ENCODE measurements at places on chromosomes 12 and 14. TPM values are rescaled to one million over a fixed set of nuclear protein-coding genes. Genes with fewer than 3 reads are reported as not detected.

- no peaks in the 10 kb centered on the region for H3K4me1 ChIP-seq
- H3K4me3 ChIP-seq: no peak overlapping the region
- H3K27me3 ChIP-seq: peaks cover 8% of the 10 kb centered on the region
- H3K27ac ChIP-seq: no peak overlapping the region
- DNase-seq: no peak
Observed at GRCh38 chr14:100857923-100858837, 32.3 kb downstream of the MEG3 start.

DNA sequence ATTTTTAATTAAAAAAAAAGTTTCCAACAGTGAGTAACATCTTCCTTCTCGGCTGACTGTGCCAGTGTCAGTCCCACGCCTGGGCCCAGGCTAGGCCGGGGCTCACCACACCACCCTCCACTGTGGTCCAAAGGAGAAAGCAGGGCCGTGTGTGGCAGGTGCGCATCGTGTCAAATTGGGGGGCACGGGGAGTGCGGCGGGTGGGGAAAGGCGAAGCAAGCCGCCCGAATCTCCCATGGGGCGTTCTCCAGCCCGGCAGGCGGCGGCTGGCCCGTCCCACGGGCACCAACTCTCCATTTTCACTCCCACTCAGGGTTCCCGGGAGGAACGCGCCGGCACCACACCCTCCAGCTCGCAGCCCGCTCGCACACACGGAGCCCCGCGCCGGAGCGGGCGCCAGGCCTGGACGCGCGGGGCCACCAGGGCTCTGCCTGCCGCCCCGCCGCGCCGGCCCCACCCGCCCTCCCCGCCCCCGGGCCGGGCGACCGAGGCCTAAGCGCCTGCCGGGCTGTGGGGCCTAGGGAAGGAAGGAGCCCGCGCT, 604 bp downstream of the EEA1 start:
- no peaks in the 10 kb centered on the region for H3K27me3 ChIP-seq
- no peaks in the 10 kb centered on the region for H3K4me1 ChIP-seq
- H3K27ac ChIP-seq: peak overlapping the region; percentile 79
- H3K36me3 ChIP-seq: peaks cover 4% of the 10 kb centered on the region
- peak overlapping the region; percentile 93 for H3K4me3 ChIP-seq

DNA sequence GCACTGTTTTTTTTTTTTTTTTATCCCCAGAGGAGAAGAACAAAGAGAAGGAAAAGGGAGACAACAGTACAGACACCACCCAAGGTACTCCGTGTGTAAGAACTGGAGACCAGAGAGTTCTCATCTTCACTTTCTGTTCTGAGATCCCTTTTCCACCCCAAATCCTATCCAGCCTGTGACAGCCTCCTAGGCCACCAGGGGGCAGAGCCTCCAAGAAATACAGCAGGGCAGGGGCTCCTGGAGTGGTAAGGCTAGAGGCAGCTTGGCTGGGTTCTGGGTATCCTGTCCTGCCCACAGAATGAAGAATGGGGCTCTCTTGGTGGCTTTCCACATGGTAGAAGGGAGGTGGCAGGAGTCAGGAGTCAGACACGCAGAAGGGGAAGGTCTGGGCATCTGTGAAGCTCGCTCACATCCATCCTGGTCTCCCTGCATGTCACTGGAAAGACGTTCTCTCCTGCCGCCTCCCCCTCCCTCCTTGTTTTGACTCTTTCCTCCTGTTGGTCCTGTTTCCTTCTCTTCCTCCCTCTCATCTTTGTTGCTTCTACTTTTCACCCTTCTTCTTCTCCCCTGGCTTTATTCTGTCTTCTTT, 12.0 kb downstream of the CLSTN3 start:
- H3K4me3 ChIP-seq: no peak overlapping the region
- no peak overlapping the region for H3K27ac ChIP-seq
- H3K4me1 ChIP-seq: no peaks in the 10 kb centered on the region

- H3K27me3 ChIP-seq: no peaks in the 10 kb centered on the region
- DNase-seq: peak; percentile 25
- H3K36me3 ChIP-seq: peaks cover 54% of the 10 kb centered on the region
- peaks cover 4% of the 10 kb centered on the region for H3K4me1 ChIP-seq
Observed at GRCh38 chr14:100293497-100294212, 12.6 kb downstream of the SLC25A29 start.

GRCh38 chr14:81655423-81656314, 122.0 kb upstream of the SEL1L start:
- no peaks in the 10 kb centered on the region for H3K36me3 ChIP-seq
- no peak overlapping the region for H3K4me3 ChIP-seq
- H3K4me1 ChIP-seq: no peaks in the 10 kb centered on the region
- peak; percentile 53 for DNase-seq
- H3K27ac ChIP-seq: no peak overlapping the region

GRCh38 chr12:130827432-130827831, 11.6 kb downstream of the STX2 start:
- H3K4me3 ChIP-seq: no peak overlapping the region
- H3K4me1 ChIP-seq: peaks cover 7% of the 10 kb centered on the region
- peak; percentile 33 for DNase-seq

GRCh38 chr12:104865080-104865479, 93.0 kb downstream of the SLC41A2 start:
- no peak for DNase-seq
- H3K27ac ChIP-seq: no peak overlapping the region
- no peaks in the 10 kb centered on the region for H3K36me3 ChIP-seq
- no peaks in the 10 kb centered on the region for H3K4me1 ChIP-seq
- H3K4me3 ChIP-seq: no peak overlapping the region

- H3K4me3 ChIP-seq: no peak overlapping the region
- H3K36me3 ChIP-seq: no peaks in the 10 kb centered on the region
- no peaks in the 10 kb centered on the region for H3K27me3 ChIP-seq
- H3K4me1 ChIP-seq: no peaks in the 10 kb centered on the region
- H3K27ac ChIP-seq: no peak overlapping the region
Observed at GRCh38 chr12:26400627-26401026, 205.3 kb downstream of the SSPN start.

- H3K4me3 ChIP-seq: no peak overlapping the region
- H3K27me3 ChIP-seq: no peaks in the 10 kb centered on the region
- DNase-seq: no peak
Observed at GRCh38 chr12:112008918-112009317, 4.0 kb downstream of the TMEM116 start.

- H3K36me3 ChIP-seq: no peaks in the 10 kb centered on the region
- no peaks in the 10 kb centered on the region for H3K4me1 ChIP-seq
- no peak for DNase-seq
- H3K4me3 ChIP-seq: no peak overlapping the region
Observed at GRCh38 chr14:104090071-104090748, 4.7 kb downstream of the ASPG start.

- peaks cover 5% of the 10 kb centered on the region for H3K4me1 ChIP-seq
- peak; percentile 53 for DNase-seq
- no peaks in the 10 kb centered on the region for H3K27me3 ChIP-seq
- H3K4me3 ChIP-seq: peak overlapping the region; percentile 96
- H3K36me3 ChIP-seq: peaks cover 11% of the 10 kb centered on the region
- no peak overlapping the region for H3K27ac ChIP-seq
Observed at GRCh38 chr14:69153873-69154270, 953 bp upstream of the DCAF5 start.

- no peak overlapping the region for H3K4me3 ChIP-seq
- H3K36me3 ChIP-seq: no peaks in the 10 kb centered on the region
- H3K27ac ChIP-seq: no peak overlapping the region
Observed at GRCh38 chr12:129075460-129076208, 222.4 kb downstream of the GLT1D1 start.

DNA sequence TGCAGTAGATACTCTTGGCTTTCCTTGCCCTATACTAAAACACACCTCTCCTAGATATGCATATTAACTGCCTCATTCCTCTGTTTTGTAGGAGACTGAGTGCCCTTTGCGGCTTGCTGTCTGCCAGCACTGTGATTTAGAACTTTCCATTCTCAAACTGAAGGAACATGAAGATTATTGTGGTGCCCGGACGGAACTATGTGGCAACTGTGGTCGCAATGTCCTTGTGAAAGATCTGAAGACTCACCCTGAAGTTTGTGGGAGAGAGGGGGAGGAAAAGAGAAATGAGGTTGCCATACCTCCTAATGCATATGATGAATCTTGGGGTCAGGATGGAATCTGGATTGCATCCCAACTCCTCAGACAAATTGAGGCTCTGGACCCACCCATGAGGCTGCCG, 15.4 kb downstream of the TRAFD1 start:
- H3K4me1 ChIP-seq: no peaks in the 10 kb centered on the region
- peak; percentile 28 for DNase-seq
- no peak overlapping the region for H3K27ac ChIP-seq
- H3K27me3 ChIP-seq: no peaks in the 10 kb centered on the region

GRCh38 chr14:98347686-98348085, 924.3 kb downstream of the BCL11B start:
- H3K36me3 ChIP-seq: no peaks in the 10 kb centered on the region
- no peak overlapping the region for H3K4me3 ChIP-seq
- no peak overlapping the region for H3K27ac ChIP-seq
- DNase-seq: no peak
- H3K4me1 ChIP-seq: peaks cover 6% of the 10 kb centered on the region
- H3K27me3 ChIP-seq: peaks cover 20% of the 10 kb centered on the region

DNA sequence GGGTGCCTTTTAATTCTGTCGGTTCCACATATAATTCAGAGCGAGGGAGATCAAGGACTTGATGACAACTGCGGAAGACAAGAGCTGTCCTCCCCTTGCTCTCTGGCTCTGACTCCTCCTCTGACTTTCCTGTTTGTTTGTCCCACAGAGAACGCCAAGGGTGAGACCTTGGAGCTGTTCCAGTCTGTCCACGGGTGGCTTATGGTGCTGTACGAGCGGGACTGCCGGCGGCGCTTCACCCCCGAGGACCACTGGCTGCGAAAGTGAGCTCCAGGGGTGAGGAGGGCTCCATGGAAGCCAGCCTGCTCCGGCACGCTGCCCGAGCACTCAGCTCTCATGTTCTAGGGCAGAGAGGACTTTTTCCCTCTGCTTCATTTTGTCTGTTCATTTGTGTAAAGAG, 32.8 kb downstream of the UBE3B start:
- peaks cover 3% of the 10 kb centered on the region for H3K4me1 ChIP-seq
- DNase-seq: no peak
- H3K36me3 ChIP-seq: peaks cover 71% of the 10 kb centered on the region

DNA sequence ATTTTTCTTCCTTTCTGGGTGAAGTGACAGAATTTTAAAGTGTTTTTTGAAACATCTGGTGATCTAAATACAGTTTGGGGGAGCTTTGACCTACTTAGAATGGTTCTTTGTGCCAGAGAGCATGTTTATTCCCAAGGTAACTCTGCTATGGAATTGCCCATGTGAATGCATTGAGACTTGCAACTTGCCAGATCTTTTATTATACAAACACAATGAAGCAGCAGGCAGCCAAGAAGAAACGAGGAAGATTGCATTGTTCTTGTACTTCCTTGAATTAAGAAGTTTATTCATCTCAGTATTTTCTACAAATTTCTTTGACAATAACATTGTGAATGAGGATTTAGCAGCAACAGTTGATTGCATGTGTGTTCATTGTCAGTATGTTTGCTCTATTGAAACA, 55.5 kb downstream of the FGD4 start:
- peak; percentile 61 for DNase-seq
- no peaks in the 10 kb centered on the region for H3K27me3 ChIP-seq
- H3K27ac ChIP-seq: peak overlapping the region; percentile 5
- H3K4me1 ChIP-seq: peaks cover 21% of the 10 kb centered on the region
- peak overlapping the region; percentile 3 for H3K4me3 ChIP-seq
- peaks cover 23% of the 10 kb centered on the region for H3K36me3 ChIP-seq

- no peak overlapping the region for H3K4me3 ChIP-seq
- peaks cover 6% of the 10 kb centered on the region for H3K4me1 ChIP-seq
- peaks cover 7% of the 10 kb centered on the region for H3K27me3 ChIP-seq
- no peaks in the 10 kb centered on the region for H3K36me3 ChIP-seq
Observed at GRCh38 chr12:5783289-5783920, 161.7 kb downstream of the ANO2 start.

DNA sequence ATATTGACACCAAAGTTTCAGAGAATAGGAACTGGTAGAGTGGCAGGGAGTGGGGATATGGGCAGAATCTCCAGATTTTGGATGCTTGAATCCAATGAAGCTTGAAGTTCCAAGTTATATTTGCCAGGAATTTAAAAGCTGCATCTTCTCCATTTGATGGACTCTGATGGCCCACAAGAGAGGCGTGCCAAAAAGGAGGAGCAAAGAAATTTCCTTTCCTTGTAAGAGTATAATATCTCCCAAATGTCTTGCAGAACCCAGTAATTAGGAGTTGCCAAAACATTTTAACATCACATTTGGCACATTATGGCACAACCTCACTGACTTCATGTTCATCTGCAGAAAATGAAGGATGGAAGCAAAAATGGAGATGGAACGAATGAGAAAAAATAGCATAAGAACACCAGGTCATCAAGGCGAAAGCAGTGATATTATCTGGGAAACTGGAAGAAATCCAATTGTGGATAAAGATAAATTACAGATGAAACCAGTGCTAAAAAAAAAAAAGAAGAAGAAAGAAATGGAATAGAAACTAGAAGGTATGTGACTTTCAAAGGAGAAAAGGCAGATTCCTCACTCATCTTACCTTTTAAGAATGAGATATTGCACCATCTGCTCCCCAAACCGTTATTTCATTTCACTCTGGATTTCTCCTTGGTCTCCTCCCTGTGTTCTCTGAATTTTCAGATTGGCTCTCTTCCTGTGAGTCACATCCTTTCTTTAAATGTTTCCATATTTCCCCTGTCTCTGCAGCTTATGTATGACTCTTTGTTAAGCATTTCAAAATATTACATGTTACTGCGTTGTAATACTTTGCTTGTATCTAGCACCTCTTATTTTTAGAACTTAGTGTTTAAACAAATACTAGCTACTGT, 13.5 kb upstream of the FLRT2 start:
- no peak for DNase-seq
- no peak overlapping the region for H3K27ac ChIP-seq
- no peaks in the 10 kb centered on the region for H3K27me3 ChIP-seq
- no peaks in the 10 kb centered on the region for H3K36me3 ChIP-seq
- H3K4me3 ChIP-seq: no peak overlapping the region

GRCh38 chr12:79769189-79769859, 78.6 kb upstream of the PAWR start:
- H3K4me3 ChIP-seq: no peak overlapping the region
- H3K27me3 ChIP-seq: no peaks in the 10 kb centered on the region
- DNase-seq: no peak
- no peaks in the 10 kb centered on the region for H3K4me1 ChIP-seq

DNA sequence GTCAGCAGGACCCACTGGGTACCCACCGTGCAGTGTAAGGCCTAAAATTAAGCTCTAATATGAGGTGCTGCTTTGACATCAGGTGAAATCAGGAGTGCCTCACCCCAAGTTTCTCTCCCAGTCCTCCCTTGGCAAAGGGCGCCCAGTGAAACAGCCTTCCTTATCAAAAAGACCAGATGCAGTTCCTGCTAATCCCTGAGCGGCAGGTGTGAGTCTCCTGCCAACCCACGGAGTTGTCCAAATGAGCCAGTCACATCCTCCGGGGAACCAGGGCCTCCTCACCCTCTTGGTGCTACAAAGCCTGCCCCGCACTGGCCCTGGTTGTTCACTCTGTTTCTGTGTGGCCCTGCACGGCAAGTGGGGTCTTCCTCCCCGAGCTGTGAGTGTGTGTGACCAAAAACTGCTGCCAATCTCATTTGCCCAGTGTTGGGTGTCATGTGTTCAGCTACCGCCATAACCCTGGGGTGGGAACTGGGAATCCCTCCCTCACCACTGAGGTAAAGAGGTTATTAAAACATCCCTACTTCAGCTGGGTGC, 20.2 kb upstream of the P2RX4 start:
- DNase-seq: peak; percentile 65
- H3K4me3 ChIP-seq: no peak overlapping the region
- no peaks in the 10 kb centered on the region for H3K27me3 ChIP-seq
- H3K36me3 ChIP-seq: no peaks in the 10 kb centered on the region
- H3K4me1 ChIP-seq: no peaks in the 10 kb centered on the region

GRCh38 chr14:59897757-59898383, 22.1 kb upstream of the LRRC9 start:
- no peaks in the 10 kb centered on the region for H3K27me3 ChIP-seq
- peak; percentile 71 for DNase-seq
- no peak overlapping the region for H3K4me3 ChIP-seq
- H3K27ac ChIP-seq: no peak overlapping the region
- H3K4me1 ChIP-seq: no peaks in the 10 kb centered on the region

KRT79 gene
- total RNA-seq: not detected

PLXNC1 gene
- 0.47 TPM for total RNA-seq

CELA1 gene
- not detected for total RNA-seq

DTD2 gene
- 7.1 TPM for total RNA-seq

SLC6A12 gene
- total RNA-seq: 0.90 TPM

All from endodermal cell (in vitro differentiated cells).